Uterus (tissue), 4 donors: ENCODE measurements at places on chromosomes 16 and 17.

GRCh38 chr17:81599719-81600486 is 37.0 kb downstream of the NPLOC4 start:
- DNase-seq: no peak

- DNase-seq: no peak
These were observed 156.8 kb upstream of the TNRC6C start for GRCh38 chr17:77801545-77802332.

GRCh38 chr16:49277386-49277742 is 4.3 kb downstream of the CBLN1 start:
- no peak for DNase-seq

- no peak for DNase-seq
These were observed 104.7 kb downstream of the MRM1 start for GRCh38 chr17:36705874-36706731.

DNA sequence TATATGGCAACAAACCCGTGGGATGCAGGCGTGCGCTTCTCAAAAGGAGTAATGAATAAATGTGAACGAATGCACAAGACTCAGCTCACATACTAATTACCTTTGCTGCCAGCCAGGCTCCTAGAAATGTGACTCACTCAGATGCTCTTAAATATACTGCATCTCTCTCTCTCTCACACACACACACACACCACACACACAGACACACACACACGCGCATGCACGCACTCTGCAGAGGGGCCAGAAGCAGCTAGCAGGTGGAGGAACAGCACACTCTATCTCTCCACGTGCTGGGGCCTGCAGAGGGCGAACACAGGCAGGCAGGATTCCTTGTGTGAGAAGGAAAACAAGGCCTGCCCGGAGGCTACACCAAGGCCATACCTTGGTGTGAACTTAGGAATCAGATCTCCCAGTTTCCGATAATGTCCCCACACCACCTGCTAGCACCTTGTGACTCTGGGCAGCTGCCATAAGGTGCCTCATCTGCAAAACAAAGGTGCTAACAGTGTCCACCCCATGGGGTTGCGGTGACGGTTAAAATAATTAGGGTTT is 5.3 kb downstream of the GPRC5B start:
- no peak for DNase-seq

GRCh38 chr17:54971147-54971546 is 2.6 kb downstream of the STXBP4 start:
- no peak for DNase-seq

DNA sequence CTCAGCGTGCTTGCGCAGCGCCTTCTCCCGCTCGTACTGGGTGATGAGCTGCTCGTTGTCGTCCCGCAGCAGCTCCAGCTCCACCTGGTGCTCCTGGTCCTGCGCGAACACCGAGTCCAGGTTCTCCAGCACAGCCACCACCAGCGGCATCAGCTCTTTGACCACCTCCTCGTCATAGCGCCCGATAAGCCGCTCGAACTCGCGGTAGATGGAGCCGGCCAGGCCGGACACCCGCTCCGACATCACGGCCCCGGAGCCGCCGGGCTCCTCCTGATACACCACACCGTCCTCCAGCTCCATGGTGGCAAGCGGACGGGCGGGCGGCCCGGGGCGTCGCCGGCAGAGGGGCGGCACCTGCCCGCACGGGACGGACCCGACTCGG is 320 bp downstream of the SPAG9 start:
- DNase-seq: no peak

DNA sequence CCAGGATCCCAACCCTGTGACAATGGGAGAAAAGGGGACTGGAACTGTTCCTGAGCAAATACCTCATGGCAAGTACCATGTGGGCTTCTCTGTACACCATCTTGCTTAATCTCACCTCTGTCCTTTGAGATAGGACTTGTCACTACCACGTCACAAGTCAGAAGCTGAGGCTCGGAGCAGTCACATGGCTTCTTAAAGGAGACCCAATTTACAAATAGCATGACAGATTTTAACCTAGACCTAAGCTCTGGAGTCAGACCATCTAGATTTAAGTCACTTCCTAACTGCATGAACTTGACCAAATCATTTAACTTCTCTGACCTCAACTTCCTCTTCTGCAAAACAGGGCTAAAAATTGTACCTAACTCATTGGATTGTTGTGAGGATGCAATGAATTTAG is 36.0 kb upstream of the CCL1 start:
- DNase-seq: no peak

DNA sequence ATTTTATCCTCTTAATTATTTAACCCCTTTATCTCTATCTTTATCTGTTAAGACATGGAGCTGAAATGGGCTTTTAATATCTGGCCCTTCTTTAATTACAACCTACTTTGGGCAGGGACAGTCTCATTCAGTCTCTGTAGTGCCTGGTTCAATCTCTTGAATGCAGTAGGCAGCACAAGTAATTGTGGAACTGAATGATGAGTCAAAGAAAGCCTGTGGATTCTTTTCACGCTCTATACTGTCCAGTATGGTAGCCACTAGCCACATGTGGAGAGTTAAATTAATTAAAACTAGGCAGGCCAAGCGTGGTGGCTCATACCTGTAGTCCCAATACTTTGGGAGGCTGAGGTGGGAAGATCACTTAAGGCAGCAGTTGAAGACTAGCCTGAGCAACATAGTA is 9.3 kb downstream of the BPTF start:
- no peak for DNase-seq

- DNase-seq: no peak
These were observed 128.7 kb downstream of the CHD9 start for GRCh38 chr16:53183442-53183841.

DNA sequence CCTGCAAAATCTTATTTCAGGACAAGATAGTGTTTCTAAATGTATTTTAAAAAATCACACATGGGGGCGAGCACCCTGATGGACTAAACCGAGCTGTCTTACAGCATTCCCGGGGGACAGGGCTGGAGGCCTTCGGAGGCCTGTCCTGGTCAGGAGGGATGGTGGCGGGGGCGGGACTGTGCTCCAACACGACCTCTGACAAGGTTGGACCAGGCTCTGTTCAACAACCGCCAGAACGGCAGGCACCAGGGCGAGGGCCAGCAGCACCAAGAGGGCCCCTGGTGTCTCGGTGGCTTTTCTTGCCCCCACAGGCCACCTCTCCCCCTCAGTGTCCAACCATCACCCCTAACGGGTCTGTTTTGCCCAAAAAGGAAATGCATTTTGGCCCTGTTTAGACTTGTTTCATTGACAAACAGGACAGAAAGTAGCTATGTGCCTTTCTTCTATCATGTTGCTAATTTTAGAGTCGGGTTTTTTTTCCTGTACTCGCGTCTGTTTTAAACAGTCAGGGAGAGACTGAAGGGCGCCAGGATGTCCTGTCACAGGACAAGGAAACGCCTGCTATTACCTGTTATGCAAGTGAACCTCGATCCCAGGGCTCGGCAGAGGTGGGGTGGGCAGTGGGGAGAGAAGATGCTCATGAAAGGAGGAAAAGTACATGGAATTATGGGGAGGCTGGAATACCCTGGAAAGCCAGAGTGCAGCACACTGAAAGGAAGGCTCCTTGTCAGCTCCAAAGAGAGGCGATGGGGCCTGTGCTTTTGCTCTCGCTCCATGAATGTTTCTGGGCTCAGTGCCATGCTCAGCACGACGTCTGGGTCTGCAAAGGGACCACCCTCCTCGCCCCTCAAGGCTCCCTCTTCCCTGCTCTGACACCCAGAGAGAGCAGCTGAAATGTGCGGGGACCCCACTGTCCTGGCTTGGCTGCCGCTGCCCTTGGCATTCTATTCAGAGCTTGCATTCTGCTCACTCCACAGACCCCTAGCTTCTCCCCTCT is 11.9 kb downstream of the TMEM204 start:
- peak; percentile 67 for DNase-seq

- peak; percentile 86 for DNase-seq
These were observed at the start of gene MXRA7 for GRCh38 chr17:76710863-76711611. MXRA7 (minus strand) TSS chr17:76710965; CDS start chr17:76710946, 19 bp downstream.

DNA sequence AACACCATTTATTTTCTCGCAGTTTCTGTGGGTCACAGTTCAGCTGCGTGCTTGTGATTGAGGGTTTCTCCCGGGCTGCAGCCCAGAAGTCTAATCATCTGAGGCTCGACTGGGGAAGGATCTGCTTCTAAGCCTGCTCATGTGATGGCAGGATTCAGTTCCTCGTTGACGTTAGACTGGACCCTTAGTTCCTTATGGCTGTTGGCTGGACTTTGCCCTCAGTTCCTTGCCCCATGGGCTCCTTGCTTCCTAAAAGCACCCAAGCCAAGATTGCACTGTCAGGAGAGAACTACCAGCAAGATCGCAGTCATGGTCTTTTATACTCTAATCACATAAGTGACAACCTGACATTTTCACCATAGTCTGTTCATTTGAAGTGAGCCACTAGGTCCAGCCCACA is 250.0 kb downstream of the PRKCA start:
- DNase-seq: no peak

GRCh38 chr17:17446666-17447155 is 30.1 kb upstream of the MED9 start:
- DNase-seq: no peak

DNA sequence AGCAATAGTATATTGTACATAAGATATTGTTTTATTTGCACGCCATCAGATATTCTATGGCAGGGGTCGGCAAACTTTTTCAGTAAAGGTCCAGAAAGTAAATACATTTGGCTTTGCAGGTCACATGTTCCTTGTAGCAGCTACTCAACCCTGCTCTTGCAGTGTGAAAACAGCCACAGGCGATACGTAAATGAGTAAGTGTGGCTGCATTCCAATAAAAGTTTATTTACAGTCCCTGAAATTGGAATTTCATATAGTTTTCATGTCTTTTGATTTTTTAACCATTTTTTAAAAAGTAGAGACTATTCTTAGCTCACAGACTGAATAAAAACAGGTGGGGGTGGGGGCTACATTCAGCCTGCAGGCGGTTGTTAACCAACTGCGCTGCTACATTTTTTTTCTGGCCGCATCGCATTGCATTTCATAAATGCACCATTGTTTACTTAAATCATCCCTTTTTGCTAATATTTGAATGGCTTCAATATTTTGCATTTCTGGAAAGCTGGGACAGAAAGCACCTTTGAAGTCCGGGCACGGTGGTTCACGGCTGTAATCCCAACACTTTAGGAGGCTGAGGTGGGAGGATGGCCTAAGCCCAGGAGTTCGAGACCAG is 50.5 kb upstream of the HAPSTR1 start:
- DNase-seq: no peak

DNA sequence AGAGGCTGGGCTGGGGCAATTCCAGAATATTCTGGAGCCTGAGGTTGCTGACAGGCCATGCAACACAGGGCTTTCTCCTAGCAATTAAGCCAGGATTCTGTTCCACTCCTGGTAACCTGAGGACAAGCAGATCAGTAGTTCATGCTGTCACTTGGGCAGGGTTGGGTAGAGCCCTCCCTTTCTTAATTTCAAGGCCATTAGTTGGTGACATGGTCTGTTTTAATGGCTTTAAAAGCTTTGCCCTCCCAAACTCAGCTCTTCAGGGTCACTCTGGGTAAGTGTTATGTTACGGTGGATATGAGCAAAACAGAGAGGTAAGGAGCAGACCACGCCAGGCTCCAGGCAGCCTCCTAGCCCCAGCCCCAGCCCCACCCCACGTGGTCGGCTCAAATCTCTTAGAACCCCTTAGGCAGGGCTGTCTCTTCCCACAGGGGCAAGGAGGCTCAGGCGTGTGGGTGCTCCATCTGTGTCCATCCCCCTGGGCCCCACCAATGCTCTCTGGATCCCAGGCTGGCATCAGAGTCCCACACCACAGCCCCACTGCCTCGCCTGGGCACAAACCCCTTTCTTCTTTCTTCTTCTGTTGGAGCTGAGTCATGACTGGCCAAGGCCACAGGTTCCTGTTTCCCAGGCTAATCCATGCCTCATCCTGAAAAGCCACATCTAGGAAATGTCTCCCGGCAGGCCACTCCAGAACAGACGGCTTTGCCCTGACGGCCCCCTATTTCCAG is 27.5 kb downstream of the CEP295NL start:
- no peak for DNase-seq

- no peak for DNase-seq
These were observed 13.1 kb downstream of the PPL start for GRCh38 chr16:4923853-4924252.

DNA sequence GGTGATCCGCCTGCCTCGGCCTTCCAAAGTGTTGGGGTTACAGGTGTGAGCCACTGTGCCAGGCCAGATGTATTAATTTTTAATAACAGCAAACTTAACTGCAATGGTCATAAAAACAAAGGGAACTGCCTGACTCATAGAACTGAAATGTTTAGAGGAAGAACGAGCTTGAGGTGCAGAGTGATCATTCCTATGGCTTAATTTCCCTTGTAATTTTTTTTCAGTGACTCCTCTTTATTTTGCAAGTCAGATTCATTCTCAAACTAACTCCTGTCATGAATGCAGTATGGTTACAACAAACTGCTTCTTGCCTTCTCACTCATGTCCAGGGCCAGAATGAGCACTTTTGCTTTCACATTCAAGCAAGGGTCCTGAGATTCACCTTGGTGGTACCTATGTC is 231.3 kb downstream of the HAPSTR1 start:
- DNase-seq: no peak

GRCh38 chr16:63981639-63982038 is 1140.2 kb downstream of the CDH11 start:
- DNase-seq: no peak

DNA sequence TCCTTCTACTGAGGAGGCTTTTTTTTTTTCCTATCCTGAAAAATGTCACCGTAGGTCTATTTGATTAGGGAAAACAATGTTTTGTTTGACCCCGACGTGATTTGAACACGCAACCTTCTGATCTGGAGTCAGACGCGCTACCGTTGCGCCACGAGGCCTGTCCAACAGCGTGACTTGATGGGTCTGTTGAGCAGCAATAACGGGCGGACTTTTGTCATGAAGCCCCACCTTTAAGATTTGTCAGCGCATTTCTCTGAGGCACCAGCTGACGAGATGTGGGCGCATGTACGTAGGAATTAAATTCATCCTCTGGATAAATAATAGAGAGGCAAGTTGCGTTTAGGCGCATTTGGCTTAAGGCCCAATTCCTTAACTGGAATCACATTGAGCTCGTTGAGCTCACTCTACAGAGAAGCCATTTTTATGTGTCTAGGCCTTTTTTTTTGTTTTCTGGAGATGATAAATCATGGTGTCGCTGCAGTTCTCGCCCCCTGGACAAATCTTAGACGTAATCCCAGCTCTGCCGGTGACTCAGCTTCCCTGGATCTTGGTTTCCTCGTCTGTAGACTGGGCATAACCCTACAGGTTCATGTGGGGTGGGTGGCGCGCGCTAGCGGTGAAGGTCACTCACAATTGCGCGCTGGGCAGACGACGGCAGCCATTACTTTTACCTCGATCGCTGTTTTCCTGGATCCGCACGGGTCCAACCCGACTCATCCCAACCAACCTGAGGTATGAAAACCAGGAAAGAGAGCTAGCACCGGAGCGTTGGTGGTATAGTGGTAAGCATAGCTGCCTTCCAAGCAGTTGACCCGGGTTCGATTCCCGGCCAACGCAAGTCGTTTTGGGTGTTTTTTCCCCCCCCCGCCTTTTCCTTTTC is 10.6 kb upstream of the AURKB start:
- DNase-seq: peak; percentile 94

- DNase-seq: no peak
These were observed 23.5 kb downstream of the ZNF750 start for GRCh38 chr17:82816358-82816757.

GRCh38 chr17:2266045-2266864 is 37.3 kb downstream of the SMG6 start:
- no peak for DNase-seq
